ENCODE measurements at places on chromosomes 5 and 9.

DNA sequence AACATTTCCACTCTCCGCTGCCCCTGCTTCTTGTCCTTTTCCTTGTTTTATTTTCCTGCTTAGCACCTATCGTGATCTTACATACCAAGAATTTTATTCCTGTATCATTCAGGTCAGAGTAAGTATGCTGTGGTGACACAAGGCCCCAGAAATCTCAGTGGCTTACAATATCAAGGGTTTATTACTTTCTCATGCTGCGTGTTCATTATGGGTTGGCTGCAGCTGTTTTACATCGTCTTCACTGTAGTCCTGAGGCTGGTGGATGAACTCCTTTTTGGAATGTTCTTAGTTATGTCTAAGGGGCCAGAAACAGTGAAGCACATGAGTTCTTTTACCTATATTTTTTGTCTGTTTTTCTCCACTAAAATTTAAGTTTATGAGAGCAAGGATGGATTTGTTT is 51.2 kb downstream of the FCHO2 start:
- peaks cover 7% of the 10 kb centered on the region for H3K36me3 ChIP-seq
- no peaks in the 10 kb centered on the region for H3K27me3 ChIP-seq
- H3K4me1 ChIP-seq = no peaks in the 10 kb centered on the region

DNA sequence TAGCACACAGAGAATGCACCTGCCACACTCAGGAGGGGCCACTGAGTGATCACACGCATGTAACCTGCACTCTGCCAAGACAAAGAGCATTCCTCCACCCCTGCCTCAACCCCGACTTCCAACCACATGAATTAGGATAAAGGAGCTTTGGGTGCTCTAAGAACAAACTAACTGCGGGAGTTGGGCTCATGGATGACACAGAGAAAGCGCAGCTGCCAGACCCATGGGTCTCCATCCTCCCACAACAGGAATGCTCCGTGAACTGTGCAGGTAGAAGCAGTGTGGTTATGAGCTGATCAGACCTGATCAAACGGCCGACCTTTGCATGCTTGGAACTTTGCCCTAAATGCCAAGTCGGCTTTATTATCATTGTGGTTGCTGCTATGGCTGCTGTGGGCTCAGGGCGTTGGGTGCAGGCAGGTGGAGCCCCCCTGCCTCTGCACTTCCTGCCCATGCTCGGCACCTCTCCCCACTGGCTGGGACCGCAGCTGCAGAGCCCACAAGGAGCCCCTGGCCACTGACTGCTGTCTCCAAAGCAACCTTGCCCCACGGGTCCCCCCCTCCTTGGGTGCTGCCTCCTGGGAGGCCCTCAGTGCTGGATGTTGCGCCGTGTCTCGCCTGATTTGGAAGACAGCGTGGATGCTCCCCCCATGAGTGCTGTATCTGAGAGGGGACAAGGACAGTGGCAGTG is 2.6 kb upstream of the SLC6A3 start:
- H3K4me1 ChIP-seq = no peaks in the 10 kb centered on the region
- DNase-seq = peak; percentile 81
- no peaks in the 10 kb centered on the region for H3K27me3 ChIP-seq
- H3K4me3 ChIP-seq = no peak overlapping the region
- no peaks in the 10 kb centered on the region for H3K36me3 ChIP-seq
- no peak overlapping the region for H3K27ac ChIP-seq

DNA sequence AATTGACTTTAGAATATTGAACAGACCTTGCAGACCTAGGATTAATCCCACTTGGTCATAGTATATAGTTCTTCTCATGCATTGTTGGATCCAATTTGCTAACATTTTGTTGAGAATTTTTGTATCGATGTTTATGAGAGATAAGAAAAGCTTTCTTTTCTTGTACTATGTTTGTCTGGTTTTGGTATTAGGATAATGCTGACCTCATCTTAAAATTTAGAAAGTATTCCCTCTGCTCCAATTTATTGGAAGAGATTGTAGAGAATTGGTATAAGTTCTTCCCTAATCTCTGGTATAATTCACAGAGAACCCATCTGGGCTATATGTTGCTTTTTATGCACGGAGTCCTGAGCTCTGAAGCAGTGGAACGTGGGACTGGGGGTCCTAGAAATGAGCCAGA is 67.7 kb downstream of the ADAMTS16 start:
- no peak overlapping the region for H3K27ac ChIP-seq
- H3K4me1 ChIP-seq = no peaks in the 10 kb centered on the region
- H3K36me3 ChIP-seq = no peaks in the 10 kb centered on the region
- H3K27me3 ChIP-seq = no peaks in the 10 kb centered on the region

GRCh38 chr5:111384220-111384619 is 128.1 kb downstream of the STARD4 start:
- H3K4me1 ChIP-seq = no peaks in the 10 kb centered on the region
- no peaks in the 10 kb centered on the region for H3K27me3 ChIP-seq
- no peak for DNase-seq
- no peak overlapping the region for H3K4me3 ChIP-seq
- no peak overlapping the region for H3K27ac ChIP-seq

DNA sequence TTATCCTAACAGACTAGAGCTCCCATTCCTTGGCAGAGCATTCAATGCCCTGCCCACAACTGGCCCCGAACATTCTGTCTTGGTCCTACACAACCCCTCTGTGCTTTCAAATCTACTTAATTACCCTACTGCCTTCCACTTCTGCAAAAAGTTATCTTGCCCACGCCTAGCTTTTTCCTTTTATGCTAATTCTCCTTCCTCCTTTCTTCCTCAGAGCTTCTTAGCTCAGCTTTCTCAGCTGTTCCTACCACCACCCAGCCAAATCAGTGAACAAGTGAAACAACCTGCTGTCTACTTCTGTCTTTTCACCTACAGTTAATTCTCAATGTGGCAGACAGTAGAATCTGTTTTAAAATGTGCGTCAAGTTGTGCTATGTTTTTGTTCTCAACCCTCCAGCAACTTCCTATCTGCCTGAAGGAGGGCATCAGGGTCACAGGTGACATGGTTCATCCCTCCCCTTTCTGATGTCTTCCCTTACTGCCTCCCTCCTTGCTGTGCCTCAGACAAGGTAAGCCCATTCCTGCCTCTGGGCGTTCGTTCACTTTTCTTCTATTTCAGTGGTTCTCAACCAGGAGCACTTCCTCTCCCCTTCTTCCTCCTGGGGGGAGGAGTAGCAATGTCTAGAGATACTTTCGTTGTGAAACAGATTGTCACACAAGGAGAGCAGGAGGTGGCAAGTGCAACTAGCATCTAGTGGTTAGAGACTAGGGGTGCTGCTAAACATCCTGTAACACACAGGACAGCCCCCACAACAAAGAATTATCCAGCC is 1.3 kb upstream of the REEP5 start:
- H3K27me3 ChIP-seq = no peaks in the 10 kb centered on the region
- H3K4me3 ChIP-seq = no peak overlapping the region
- peaks cover 1% of the 10 kb centered on the region for H3K4me1 ChIP-seq
- DNase-seq = no peak
- no peak overlapping the region for H3K27ac ChIP-seq

- H3K4me3 ChIP-seq = no peak overlapping the region
- H3K36me3 ChIP-seq = no peaks in the 10 kb centered on the region
- H3K27ac ChIP-seq = no peak overlapping the region
- DNase-seq = no peak
- H3K27me3 ChIP-seq = no peaks in the 10 kb centered on the region
- H3K4me1 ChIP-seq = no peaks in the 10 kb centered on the region
Observed at GRCh38 chr5:40572937-40573336, 106.8 kb upstream of the PTGER4 start.

DNA sequence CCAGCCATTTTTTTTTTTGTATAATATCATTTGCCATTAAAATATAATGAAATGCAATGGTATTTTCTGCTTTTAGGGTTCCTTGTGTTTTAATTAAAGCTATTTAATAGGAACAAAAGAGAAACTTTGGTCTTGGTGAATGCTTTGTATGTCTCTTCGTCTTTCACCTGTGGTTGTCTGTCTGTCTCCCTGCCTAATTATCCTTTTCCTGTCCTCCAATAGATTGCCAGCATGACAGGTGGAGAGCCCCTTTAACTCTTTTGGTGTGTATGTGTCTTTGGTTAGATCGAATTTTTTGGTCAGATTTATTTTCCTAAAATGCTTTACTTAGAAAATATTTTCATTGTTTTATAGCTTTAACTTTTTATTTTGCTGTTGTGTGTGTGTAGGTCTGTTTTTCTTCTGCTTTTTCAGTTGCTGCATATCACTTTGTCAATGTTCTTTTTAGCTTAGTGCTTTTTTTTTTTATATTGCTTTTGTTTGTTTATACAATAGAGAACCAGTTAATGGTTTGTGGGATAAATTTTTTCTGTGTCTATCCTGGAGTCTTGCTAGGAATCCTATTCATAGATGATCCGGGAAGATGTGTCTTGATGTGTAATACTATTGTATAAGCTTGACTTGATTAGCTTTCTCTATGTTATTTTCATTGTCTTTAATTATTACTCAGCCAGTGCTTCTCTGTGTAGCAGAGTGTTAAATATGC is 8.6 kb downstream of the CHMP5 start:
- H3K4me1 ChIP-seq = no peaks in the 10 kb centered on the region
- no peak overlapping the region for H3K27ac ChIP-seq
- H3K4me3 ChIP-seq = no peak overlapping the region

DNA sequence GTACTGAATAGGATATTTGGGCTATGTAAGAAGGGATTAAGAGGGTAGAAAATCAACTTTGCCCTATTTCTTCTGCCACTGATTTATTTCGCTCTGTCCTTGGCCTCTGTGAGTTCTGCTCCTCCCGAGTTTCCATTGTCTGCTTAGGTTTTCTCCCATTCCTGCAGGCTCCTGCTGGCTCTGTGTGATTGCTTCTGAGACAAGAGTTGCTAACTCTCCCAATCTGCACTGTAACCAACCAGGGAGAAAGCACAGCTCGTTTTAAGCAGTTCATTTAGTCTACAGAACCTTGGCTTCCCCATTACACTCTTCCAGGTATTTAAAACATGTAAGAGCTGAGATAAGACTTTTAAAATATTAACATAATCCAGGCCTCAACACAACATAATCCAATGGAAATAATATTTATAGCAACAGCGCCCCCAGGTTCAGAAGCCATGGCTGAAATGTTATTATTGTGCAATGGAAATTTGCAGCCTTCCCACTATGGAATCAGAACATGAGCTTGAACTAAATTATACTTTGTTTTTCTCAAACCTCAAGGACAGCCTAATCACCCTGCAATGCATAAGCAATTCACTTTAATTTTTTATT is 203.5 kb downstream of the ERCC6L2 start:
- H3K36me3 ChIP-seq = no peaks in the 10 kb centered on the region
- no peak for DNase-seq
- H3K4me1 ChIP-seq = no peaks in the 10 kb centered on the region
- no peak overlapping the region for H3K27ac ChIP-seq
- no peaks in the 10 kb centered on the region for H3K27me3 ChIP-seq

- no peaks in the 10 kb centered on the region for H3K36me3 ChIP-seq
- peaks cover 22% of the 10 kb centered on the region for H3K4me1 ChIP-seq
- H3K4me3 ChIP-seq = no peak overlapping the region
Observed at GRCh38 chr5:160802592-160802991, 49.4 kb downstream of the ATP10B start.

DNA sequence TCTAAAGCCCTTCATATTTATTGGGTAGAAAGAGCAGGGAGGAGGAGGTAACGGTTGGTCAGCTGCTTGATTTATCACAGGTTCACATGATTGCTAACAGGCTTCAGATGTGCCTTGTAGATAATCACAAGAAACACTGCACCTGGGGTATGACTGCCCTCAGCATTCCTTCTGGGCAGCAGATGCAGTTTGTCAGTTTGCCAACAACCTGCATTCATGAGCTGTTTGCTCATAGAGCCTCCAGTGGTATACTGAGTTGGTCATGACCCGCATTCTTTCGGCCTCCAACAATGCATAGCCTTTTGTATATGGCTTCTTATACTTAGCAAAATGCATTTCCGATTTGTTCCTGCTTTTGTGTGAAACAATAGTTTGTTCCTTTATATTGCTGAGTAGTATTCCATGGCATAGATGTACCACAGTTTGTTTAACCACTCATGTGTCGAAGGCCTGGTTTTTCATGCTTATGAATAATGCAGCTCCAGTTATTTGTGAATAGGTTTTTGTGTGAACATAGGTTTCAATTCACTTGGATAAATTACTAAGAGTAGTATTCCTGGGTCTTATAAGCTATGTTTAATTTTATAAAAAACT is 83.6 kb downstream of the ARHGEF28 start:
- H3K4me1 ChIP-seq = no peaks in the 10 kb centered on the region
- no peak overlapping the region for H3K27ac ChIP-seq
- no peaks in the 10 kb centered on the region for H3K36me3 ChIP-seq
- H3K27me3 ChIP-seq = no peaks in the 10 kb centered on the region

GRCh38 chr5:115272297-115272958 is 9.8 kb upstream of the PGGT1B start:
- no peak overlapping the region for H3K4me3 ChIP-seq
- H3K4me1 ChIP-seq = no peaks in the 10 kb centered on the region
- no peaks in the 10 kb centered on the region for H3K36me3 ChIP-seq
- no peaks in the 10 kb centered on the region for H3K27me3 ChIP-seq
- DNase-seq = no peak

- no peak overlapping the region for H3K27ac ChIP-seq
- no peaks in the 10 kb centered on the region for H3K36me3 ChIP-seq
- no peak overlapping the region for H3K4me3 ChIP-seq
- peaks cover 12% of the 10 kb centered on the region for H3K4me1 ChIP-seq
- H3K27me3 ChIP-seq = peaks cover 7% of the 10 kb centered on the region
Observed at GRCh38 chr5:73122875-73123810, 2.8 kb downstream of the TMEM171 start.

- H3K4me3 ChIP-seq = no peak overlapping the region
- H3K27ac ChIP-seq = no peak overlapping the region
- no peaks in the 10 kb centered on the region for H3K36me3 ChIP-seq
- H3K4me1 ChIP-seq = no peaks in the 10 kb centered on the region
- no peak for DNase-seq
Observed at GRCh38 chr5:143836161-143836725, 24.3 kb downstream of the HMHB1 start.

DNA sequence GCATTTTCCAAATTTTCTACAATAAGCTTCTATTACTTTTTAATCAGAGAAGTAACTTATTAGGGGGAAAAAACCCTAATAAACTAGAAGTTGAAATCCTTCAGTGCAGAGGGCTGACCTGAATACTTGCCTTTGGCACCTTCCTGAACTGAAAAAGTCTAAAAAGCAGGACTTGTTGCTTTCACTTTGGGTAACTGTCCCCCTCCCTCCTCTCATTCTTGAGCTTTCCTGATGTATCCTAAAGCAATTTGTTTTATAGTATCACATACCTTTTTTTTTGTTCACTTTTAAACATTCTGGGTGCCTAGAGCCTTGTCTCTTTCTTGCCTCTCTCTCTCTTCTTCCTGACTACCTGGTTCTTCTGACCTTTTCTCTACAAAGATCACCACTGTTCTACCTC is 64.0 kb upstream of the ERBIN start:
- no peaks in the 10 kb centered on the region for H3K36me3 ChIP-seq
- H3K27ac ChIP-seq = no peak overlapping the region

- no peak overlapping the region for H3K4me3 ChIP-seq
- no peak for DNase-seq
- no peaks in the 10 kb centered on the region for H3K27me3 ChIP-seq
- no peaks in the 10 kb centered on the region for H3K36me3 ChIP-seq
Observed at GRCh38 chr5:104172976-104173375, 610.4 kb upstream of the NUDT12 start.

- no peaks in the 10 kb centered on the region for H3K27me3 ChIP-seq
- no peaks in the 10 kb centered on the region for H3K36me3 ChIP-seq
- H3K4me3 ChIP-seq = no peak overlapping the region
Observed at GRCh38 chr5:145551714-145552113, 283.4 kb downstream of the PRELID2 start.

GRCh38 chr5:179163236-179164155 is 103.3 kb downstream of the ZNF354C start:
- H3K27me3 ChIP-seq = no peaks in the 10 kb centered on the region
- H3K4me3 ChIP-seq = no peak overlapping the region
- H3K4me1 ChIP-seq = no peaks in the 10 kb centered on the region
- DNase-seq = no peak

- no peak overlapping the region for H3K4me3 ChIP-seq
- no peak for DNase-seq
- no peaks in the 10 kb centered on the region for H3K36me3 ChIP-seq
- H3K27me3 ChIP-seq = no peaks in the 10 kb centered on the region
Observed at GRCh38 chr5:123732257-123732656, 220.3 kb downstream of the CSNK1G3 start.

Measured in small intestine (tissue), 16 donors.